ENCODE measurements at places on chromosomes 5 and 9.

DNA sequence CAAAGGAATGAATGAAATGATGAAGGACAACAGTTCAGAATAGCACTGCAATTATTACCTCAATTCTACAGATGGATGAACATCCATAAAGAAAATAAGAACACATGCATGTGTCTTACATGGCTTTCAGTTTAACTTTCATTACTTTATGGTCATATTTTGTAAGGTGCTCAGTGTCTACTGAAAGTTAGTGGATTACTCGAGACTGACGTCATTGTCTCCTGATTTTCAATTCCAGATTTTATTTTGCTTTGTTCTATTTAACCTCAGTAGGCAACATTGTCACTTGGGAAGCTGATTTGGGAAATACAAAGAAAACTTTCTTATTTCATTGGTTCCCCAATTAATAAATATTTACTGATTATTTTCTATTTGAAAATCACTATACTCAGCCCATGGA is 363.7 kb downstream of the CHSY3 start:
- no peak for DNase-seq

DNA sequence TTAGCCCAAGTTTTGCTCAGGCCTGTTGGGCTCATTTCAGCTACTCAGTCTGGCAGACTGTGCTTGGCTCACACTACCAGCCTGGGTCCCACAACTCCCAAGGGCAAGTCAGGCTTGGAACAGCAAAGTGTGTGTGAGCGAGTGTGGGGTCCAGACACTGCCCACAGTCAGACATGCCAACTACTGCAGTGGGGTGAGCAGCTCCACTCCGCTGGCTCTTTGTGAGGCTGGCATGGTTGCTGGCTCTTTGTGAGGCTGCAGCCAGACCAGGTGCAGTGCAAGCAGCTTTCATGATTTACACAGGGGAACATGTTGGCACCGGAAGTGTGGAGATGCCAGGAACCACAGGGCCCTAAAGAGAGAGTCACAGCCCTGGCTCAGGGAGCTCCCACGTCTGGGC is 606.7 kb upstream of the FAM174A start:
- DNase-seq = no peak

DNA sequence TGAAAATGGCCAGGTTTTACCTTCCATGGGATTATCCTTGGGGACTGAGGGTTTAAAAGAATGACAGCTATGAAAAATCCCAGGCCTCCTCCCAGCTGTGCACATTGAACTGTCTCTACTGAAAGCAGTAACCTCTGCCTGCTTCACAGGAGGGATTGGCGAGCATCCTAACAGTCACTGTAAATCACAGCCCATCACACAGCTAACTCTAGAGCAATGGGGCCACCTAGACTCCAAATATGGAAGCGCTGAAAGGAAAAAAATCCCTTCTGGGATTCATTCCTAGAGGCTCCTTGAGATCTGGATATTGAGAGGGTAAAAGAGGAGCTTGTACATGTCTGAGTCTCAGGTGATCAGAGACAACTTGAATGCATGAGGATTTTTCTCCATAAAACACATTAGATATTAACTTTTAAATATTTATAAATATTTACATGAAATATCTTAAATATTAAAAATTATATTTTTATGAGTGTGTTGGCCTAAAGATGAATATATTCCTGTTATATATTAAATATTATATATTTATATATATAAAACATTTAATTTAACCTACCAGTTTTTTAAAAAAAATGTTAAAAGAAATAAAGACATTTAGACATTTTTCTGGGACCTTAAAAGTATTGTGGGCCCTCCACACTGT is 133.8 kb upstream of the SLC24A2 start:
- peak; percentile 27 for DNase-seq

- DNase-seq = no peak
Observed at GRCh38 chr5:140293849-140294100, 9.1 kb downstream of the PFDN1 start.

DNA sequence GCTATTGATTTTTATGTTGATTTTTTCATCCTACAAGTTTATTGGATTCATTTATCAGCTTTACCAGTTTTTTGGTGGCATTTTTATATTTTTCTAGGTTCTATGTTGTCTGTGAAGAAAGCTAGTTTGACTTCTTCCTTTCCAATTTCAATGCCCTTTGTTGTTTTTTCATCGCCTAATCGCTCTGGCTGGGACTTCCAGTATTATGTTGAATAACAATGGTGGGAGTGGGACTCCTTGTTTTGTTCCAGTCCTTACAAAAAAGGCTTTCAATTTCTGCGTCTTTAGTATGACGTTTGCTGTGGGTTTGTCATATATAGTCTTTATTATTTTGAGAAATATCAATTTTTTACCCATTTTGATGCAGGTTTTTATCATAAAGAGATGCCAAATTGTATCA is 175.6 kb upstream of the CCNH start:
- DNase-seq = no peak

- no peak for DNase-seq
Observed at GRCh38 chr5:64653766-64654560, 36.3 kb upstream of the SHISAL2B start.

GRCh38 chr9:69622676-69623075 is 49.5 kb downstream of the APBA1 start:
- no peak for DNase-seq

GRCh38 chr5:27479859-27480258 is 441.5 kb upstream of the CDH9 start:
- no peak for DNase-seq

GRCh38 chr5:1868886-1869475 is 13.7 kb downstream of the IRX4 start:
- DNase-seq = no peak

DNA sequence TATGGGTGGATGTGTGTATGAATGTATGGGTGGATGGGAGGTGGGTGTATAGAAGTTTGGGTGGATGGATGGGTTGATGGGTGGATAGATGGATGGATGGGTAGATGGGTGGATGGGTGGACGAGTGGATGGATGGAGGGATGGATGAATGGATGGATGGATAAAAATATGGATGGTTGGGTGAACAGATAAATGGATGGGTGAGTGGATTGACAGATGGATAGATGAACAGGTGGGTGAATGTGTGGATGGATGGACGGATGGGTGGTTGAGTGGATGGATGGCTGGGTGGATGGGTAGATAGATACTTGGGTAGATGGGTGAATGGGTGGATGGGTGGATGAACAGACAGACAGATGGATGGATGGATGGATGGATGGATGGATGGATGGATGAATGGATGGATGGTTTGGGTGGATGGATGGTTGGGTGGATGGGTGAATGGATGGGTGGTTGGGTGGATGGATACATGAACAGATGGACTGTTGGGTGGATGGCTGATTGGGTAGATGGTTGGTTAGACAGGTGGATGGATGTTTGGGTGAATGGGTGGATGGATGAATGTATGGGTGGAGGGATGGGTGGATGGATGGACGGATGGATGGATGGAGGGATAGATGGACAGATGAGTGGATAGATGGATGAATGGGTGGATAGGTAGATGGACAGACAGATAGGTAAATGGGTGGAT is 166.8 kb downstream of the IRX2 start:
- no peak for DNase-seq

- DNase-seq = no peak
Observed at GRCh38 chr9:83623679-83624076, 735 bp downstream of the IDNK start.

GRCh38 chr5:61686491-61687257 is 354.6 kb downstream of the ZSWIM6 start:
- DNase-seq = no peak
